ENCODE measurements at places on chromosomes 7 and 10.

DNA sequence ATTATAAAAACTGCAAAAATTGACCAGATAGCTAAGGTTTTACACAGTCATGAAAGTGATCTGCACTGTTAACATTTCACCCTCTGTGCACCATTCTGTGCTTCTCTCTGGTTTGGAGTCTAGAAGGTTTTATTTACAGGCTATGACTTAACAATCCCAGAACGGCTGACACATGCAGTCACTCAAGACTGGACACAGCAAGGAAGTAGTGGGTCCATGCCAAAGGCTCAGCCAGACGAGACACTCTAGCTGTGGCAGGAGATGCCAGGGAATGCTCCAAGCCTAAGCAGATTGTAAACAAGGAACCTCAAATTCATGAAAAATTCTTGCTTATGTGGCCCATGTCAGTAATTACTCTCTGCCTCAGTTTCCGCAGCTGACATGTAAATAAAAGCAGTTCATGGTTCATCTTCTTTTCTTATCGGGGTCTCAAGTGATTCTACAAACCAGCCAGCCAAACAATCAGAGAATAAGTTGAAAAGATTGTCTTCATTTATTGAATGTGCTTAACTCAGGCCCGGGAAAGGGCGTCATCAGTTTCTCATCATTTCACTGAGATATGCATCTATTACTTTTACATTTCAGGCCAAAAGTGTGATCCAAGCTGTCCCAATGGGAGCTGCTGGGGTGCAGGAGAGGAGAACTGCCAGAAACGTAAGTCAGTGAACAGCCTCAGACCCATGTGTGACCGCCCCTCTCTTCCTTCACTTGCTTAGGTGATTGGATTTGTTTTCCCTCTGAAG lies 132.1 kb downstream of the EGFR start:
- no peak for DNase-seq

GRCh38 chr7:38585572-38586354 lies 45.4 kb downstream of the AMPH start:
- no peak for DNase-seq

DNA sequence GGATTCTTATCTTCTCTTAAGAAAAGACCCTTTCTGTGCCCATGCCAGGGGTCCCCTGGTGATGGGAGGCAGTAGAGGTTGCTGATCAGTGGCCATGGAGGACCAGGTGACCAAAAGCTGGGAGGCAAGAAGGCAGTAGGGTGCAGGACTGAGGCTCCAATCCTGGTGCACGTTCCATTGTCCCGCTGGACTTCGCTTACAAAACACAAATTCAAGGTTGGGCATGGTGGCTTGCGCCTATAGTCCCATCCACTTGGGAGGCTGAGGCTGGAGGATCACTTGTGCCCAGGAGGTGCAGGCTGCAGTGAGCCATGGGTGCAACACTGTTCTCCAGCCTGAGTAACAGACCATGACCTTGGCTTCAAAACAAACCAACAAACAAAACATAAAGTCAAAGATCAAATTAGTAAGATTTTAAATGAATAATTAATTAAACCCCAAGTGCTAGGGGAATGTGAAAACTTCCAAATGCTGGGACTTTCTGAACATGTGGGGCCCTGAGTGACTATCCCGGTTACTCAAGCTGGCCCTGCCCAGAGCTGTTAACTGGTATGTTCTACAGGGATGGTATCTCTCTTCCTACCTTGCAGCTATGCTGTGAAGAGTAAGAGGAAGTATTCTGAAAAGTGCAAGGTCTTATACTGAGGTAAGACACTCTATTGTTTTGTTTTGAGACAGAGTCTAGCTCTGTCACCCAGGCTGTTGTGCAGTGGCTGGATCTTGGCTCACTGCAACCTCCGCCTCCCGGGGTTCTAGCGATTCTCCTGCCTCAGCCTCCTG lies 97.6 kb downstream of the LYZL2 start:
- DNase-seq: no peak

DNA sequence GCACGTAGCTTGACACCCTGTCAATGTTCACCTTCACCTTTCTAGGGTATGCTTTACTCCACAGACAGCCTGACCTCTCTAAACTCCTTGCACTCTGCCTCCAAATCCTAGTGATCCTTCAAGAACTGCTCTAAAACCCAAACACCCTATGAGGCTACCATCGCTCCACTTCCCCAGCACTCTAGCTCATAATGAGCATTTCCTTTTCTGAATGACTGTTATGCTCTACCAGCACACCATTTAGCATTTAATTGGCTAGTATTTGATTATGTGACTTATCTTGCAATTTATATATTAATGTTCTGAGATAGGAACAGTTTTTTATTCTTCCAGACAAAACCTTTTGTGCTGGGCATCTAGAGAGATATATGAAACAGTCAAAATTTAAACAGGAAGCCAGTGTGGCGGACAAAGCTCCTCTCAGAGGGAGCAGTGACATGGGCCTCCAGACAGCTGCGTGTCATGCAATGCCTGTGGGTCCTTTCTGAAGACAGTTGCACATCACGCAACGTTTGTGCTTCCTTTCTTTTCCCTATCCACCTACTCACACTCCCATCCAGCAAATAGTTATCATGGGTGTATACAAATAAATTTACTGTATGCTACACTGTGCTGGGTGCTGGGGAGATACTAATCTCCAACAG lies 86.3 kb downstream of the ALOX5 start:
- DNase-seq: no peak

- DNase-seq: peak; percentile 18
Observed at GRCh38 chr7:121337398-121337797, 8.6 kb downstream of the WNT16 start.

GRCh38 chr10:71177651-71178199 lies 34.6 kb upstream of the UNC5B start:
- DNase-seq: no peak

GRCh38 chr7:68470836-68471435 lies 1127.3 kb upstream of the AUTS2 start:
- no peak for DNase-seq

DNA sequence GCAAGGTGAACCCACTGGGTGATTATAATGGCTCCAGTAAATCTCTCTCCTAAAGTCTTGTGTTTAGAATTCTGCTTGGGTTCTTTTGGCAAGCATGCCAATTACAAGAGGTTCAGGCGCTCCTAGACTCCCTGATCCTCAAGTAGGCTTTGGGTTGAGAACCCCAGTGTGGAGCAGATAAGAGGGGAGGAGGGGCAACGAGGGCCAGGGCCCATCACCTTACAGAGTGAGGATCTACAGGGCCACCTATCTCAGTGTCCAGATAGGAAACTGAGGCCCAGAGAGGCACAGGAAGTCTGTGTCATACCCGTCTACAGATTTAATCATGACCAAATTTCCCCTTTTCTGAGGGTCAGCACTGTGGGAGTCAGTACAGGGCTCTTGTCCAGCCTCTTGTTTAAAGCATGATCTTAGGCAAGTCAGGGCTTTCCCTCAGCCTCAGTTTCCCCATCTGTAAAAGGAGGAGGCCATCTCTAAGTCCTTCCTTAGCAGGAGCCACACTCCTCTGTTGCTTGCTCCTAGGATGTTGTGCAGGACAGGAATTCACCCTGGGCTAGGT lies 4.4 kb downstream of the TACR2 start:
- DNase-seq: no peak

DNA sequence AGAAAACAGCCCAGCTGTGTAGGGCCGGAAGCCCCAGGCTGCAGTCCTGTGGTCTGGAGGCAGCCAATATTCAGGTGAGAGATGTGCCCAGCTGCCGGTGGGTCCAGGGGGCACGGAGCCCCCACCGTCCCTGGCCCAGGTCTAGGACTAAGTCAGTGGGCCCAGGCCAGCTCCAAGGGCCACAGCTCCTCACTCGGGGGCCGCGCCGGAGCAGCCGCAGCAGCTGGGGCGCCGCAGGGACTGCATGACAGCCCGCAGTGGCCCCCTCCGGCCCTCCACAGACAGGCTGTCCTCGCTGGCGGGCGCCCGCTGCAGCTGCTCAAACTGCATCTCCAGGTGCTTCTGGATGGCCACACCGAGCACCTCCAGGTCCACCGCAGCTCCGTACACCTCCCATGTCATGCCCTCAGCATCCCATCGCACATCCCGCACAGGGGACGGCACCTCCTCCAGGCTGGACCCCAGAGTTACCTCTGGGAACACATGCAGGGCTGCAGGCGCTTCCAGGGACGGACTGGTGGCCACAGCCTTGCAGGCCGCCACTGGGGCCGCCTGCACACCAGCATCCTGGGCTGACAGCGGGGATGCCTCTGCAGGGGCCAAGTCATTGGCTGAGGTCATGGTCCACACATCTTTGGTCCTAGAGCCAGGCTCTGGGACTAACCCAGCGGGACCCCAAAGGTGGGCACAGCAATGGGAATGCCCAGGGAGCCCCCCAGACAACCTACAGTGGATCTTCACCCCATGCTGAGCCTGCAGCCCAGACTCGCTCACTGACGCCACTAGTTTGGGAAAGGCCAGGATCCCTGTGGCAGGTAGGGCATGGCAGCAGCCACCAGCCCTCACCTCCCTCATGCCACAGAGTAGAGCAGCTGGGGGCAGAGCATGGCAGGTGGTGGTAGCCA lies 7.0 kb downstream of the GPRIN2 start:
- peak; percentile 11 for DNase-seq

- DNase-seq: no peak
Observed at GRCh38 chr7:36523371-36524101, 133.9 kb downstream of the ANLN start.

DNA sequence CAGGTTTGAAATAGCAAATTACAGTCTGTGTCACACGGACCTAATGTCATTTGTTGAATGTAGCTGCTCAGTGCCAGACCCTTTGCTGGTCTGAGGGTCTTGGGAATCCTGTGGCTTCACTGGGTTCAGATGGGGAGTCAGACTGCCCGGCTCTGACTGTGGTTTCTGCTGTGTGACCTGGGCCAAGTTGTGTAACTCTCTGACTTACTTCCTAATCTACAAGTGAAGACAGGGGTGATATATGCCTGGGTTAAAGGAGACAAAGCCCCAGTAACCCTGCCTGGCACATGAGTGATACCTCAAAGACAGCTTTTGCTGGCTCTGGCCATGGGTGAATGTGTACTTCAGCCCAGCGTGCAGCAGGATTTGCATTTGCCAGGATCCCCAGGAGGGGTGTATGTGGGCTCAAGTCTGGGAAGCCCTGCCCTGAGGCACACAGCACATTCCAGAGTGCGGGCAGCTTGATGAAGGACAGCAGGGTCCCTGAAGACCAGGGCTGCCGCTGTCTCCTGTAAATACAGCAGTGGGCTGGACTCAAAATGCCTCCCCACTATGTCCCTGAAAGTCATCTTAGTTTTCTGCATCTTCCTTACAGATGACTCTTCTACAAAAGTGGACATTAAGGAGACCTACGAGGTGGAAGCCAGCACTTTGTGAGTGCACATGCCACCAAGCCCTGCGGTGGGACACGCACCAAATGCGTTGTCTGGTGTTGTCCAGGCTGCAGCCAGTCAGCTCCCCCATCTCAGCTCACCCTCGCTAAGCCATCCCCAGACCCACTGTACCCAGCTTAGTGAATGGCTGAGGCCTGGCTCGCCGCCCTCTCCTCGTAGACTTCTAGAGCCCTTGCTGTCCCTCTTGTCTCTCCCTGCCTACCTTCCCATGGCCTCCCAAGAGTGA lies 16.4 kb downstream of the NACAD start:
- no peak for DNase-seq

DNA sequence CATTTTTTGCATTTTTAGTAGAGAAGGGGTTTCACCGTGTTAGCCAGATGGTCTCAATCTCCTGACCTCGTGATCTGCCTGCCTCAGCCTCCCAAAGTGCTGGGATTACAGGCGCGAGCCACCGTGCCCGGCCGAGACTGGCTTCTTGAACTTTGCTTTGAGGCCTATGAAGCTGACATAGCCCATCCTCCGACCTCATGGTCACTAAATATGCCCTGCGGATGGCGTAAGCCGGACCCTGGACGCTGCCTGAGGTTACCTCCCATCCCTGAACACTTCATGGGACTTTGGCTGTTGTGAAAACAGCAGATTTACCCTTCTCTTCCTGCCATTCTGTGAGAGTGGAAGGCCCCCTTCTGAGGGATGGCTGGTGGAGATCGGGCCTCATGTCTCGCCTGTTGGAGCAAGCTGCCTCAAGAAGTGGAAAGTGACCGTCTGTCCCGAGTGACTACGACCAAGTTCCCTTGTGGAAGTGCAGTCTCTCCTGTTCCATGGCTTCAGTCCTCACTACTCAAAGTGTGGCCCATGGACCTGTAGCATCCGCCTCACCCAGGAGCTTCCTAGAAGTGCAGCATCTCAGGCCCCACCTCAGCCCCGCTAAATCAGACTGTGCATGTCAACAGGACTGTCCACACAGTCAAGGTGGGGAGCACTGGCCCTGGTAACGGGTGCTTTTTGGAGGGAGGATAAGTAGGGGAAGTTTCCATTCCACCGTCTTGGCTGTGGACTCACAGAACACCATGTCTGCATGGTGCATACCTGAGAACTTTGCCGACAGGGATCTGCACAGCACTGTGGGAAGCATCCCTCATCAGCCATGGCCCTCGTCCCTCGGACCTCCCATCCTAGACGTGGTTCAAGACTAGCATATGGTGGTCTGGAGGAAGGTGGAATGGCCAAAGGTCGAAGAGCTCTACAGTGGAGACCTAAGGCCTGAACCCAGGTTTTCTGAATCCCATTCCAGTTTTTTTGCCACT lies 210.5 kb upstream of the SHH start:
- DNase-seq: no peak

- no peak for DNase-seq
Observed at GRCh38 chr10:88097536-88097935, 234.1 kb downstream of the PTEN start.

GRCh38 chr7:29599026-29599425 lies 35.4 kb downstream of the PRR15 start:
- no peak for DNase-seq

DNA sequence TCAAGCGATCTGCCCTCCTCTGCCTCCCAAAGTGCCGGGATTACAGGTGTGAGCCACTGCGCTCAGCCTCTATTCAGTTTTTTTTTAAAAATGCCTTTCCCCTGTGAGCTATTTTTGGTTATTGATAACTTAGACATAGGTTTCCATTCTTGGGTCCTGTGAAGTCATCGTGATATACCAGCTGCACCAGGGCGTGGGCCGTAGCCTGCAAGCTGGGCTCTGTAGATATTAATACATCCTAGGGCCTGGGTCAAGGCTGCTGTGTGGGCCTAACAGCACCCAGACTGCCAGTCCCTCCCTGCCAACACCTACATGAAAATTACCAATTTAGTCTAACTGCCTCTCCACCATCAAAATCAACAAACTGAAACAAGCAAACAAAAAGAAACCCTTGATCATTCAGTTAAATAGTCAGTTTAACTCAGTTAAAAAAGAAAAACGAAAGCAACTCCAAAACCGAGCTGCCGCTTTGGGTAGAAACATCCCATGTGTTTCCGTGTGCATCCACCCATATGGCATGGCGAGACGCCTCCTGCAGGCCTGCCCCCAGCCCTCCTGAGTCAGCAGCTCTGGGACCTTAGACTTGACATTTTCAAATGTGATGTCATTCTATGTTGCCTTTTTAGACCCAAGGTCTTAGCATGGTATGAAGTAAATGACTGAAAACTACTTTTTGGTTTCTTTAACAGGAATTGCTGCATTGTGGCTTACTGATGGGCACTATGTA lies 330.2 kb downstream of the GLRX3 start:
- DNase-seq: no peak

DNA sequence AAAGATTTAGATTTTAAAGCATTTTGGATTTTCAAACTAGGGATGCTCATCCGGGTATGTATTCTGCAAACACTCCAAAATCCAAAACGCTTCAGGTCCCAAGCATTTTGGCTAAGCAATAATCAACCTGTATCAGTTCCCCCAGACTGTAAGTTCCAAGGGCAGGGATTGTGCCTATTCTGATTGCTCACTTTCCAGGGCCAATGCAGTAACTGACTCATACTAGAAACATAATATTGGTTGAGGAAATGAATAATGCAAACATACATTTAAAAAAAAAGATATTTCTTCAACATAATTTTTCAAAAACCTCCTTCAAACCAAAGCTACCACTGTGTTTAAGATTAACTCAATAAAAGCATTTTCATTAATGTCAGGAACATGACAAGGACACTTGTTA lies 69.5 kb downstream of the HIBADH start:
- no peak for DNase-seq
